ENCODE measurements at places on chromosomes 4 and X.

DNA sequence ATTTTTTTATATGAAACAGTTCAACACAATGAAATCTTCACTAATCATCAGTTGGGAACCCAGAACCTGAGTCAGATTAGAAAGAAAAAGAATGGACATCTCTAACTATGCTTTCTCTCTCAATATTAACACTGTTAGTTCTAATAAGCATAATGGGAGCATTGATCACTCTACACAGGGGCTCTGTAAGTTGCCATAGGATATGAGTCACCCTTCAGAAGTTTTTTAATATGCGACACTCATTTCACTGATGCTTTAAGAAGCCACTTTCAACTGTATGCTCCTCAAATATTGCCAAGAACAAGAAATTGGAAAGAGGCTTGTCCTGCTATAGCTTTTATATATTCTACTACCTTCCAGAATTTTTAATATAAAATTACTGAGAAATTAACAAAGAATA lies 187.0 kb downstream of the AASDH start:
- DNase-seq: no peak

GRCh38 chrX:39473812-39474211 lies 623.9 kb downstream of the BCOR start:
- no peak for DNase-seq

DNA sequence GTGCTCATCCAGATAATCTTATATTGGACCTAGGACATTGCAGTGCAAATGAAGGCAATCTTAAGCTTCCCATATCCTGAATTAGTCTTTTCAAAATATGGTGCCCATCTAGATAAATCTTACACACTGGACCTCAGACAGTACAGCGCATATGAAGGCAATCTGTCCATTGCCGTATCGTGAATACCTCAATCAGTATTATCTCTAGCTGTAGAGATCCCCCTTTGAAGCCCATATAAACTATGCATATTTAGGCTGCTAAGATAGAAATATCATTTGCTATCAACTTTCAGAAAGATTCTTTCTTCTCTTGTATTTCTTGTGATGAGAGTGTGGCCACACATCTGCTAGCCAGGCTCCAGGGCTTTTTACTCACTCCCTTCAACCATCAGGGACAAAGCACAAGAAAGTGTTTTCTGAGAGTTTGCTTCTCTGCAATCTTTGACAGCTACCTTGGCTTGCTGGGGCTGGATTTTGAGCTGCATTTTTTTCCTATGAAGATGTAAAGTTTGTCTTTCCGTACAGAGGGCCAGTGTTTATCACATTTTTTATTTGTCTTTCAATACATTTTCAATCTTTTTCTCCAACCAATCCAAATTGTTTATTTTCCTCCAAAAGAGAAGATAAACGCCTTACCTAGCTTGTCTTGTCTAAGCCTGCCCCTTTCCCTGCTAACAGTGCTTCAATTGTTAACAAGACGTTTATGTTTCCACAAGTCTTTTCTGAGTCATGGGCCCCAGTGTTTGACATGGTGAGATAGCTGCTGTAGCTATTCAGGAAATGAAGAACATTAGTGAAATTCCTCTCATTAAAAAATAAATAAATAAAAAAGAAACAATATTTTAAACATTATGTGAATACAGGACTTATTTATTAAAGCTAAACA lies 57.6 kb upstream of the FAT1 start:
- DNase-seq: no peak

DNA sequence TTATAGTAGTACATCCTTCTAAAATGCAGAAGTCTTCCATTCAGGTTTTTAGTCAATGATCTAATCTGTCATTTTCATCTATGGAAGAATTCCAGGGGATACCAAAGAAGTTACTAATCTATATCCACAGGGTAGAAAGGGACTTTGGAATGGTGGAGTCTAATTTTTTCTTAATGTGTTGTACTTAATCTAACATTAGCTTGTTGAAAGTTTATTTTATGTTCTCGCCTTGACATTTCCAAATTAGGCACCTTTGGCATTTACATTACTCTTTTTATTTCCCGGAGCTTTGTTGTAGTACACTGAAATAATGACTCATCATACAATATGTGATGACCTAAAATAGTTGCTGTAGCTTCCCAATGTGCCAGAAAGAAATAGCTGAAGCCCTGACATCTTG lies 91.5 kb downstream of the HTR2C start:
- no peak for DNase-seq

- no peak for DNase-seq
Measured at GRCh38 chrX:110743679-110744340, 51.8 kb downstream of the CHRDL1 start.

- no peak for DNase-seq
Measured at GRCh38 chrX:149365061-149365460, 140.0 kb downstream of the IDS start.

GRCh38 chr4:88993246-88993645 lies 63.7 kb downstream of the FAM13A start:
- DNase-seq: no peak

GRCh38 chr4:121950680-121951520 lies 960 bp downstream of the TRPC3 start:
- peak; percentile 16 for DNase-seq

- no peak for DNase-seq
Measured at GRCh38 chr4:91751961-91752360, 551.8 kb upstream of the GRID2 start.

DNA sequence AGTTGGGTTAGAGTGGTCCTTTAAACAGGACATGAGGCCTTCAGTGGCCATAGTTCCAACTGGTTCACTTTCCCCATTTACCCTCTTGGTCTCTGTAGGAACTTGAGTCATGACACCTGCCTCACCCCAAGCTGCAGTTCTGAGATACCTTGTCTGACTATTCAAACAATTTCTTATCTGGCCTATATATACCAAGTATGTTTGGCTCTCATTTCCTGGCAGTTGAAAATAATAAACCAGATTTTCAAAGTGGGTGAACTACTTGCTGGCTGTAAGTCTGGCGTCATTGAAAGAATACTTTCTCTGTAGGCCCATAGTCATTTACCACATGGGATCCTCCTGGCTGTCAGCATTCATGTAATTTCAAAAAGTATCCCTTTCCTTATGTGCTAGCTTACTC lies 228.8 kb downstream of the SHROOM3 start:
- no peak for DNase-seq

- no peak for DNase-seq
Measured at GRCh38 chrX:130702867-130703707, 199.9 kb downstream of the ENOX2 start.

GRCh38 chr4:10500776-10501175 lies 43.5 kb upstream of the ZNF518B start:
- no peak for DNase-seq

DNA sequence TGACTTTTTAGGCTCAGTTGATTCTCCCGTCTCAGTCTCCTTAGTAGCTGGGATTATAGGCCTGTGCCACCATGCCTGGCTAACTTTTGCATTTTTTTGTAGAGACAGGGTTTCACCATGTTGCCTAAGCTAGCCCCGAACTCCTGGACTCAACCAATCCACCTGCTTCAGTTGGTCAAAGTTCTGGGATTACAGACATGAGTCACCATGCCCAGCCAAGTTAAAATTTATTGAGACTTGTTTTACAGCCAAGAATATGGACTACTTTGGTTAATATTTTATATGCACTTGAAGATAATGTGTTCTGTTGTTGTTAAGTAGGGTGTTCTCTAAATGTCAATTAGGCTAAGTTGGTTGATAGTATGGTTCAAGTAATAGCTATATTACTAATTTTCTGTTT lies 58.7 kb downstream of the CYTL1 start:
- DNase-seq: no peak

DNA sequence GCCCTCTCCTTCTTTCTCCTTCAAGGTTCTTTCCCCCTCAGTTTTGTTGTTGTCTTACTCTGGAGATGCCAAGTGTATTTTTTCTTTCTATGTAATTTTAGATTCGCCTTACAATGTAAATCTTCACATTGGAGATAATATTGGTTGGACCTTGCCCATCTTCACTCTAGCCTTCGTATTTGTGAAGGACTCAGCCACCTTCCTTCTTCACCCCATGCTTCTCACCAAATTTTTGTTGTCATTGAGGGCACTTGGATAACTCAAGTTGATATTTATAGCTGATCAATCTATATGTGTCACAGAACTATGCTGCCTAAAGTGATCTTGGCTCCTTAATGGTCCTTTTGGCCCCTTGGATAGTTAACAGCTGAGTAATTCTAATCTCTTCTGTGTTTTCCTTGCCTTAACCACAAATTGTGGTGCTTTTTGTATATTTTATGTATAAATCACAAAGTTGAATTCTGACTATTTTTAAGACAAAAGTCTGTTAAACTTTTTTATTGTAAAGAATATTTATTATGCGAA lies 6.5 kb downstream of the SPRY1 start:
- no peak for DNase-seq

DNA sequence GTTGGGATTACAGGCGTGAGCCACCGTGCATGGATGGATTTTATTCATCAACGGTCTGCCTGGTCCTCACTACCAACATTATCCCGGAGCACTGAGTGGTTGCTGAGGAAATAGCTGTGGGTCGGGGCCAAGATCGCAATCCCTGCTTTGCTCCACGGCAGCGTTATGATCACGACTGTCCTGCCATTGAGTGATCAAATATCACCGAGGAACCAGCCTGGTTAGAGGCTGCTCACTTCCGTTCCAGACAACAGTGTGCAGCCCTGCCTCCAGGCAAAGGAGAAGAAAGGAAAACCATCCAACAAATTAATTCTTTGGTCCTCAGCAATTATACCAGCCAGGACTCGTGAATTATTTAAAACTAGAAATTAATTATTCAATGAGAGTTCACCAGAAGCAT lies 70.6 kb upstream of the TBL1X start:
- DNase-seq: no peak

DNA sequence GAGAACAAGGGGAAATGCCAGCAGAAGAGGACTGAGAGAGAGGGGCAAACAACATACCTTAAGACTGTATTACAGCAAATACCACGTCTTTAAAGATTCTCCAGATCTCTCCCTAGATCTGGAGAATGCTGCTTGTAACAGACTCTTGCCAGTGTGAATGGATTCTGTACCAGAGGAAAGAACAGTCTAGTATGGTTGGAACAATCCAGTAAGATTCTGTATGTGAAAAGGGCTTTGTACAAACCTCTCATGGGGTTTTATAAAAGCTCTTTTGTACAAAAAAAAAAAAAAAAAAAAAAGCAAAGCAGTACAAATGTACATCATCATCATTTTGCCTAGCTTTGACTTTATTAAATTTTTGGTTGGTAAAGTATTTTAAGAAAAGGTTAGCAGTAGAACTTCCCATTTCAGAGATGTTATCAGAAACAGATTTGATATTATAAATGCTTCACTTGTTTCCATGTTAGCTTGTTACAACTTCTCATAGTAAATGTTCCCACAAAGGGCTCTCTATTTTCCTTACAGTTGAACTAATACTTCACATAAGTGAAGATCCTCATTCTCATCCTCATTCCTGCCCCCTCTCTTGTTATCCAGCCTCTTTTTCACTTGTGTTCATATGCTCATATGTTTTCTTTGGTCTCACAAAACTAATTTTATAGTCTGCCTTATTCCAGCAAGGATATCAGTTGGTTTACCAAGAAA lies 144.2 kb downstream of the EDA start:
- DNase-seq: no peak

- no peak for DNase-seq
Measured at GRCh38 chrX:67732864-67733263, 189.0 kb downstream of the AR start.

DNA sequence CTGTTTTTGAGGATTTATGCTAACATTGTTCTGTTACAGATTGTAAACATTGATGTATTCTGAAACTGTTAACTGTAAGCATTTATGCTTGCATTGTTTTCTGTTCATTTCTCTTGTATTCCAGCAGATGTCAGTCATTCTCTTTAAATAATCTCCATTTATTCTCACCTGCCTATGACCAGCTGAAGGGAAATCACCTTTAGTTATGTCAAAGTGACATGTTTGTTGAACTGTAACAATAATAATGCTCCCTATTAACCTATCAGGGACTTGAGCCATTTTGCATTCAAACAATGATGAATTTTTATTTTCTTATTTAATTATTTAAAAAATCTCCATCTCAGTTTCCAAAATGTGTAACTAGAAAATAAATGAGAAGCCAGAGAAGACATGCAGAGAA lies 58.0 kb downstream of the SPCS3 start:
- no peak for DNase-seq

DNA sequence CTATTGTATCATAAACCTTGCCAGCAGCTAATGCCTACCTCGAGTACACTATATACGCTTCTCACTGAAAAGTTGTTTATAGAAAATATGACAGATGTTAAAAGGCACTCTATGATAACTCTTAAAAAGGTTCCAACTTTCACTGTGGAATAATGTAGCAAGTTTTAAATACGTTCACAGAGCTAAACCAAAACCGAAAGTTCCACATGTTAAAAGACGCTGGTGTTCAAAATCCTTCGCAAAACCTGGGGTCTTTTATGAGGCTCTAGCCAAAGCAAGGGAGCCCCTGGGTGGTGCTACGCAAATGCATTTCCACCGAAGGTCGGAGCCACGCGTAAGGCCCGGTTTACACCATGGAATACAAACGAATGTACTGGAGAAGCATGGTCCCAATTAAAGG lies 103.7 kb upstream of the TENM3 start:
- no peak for DNase-seq

GRCh38 chr4:2036866-2037265 lies 22.3 kb upstream of the NAT8L start:
- DNase-seq: no peak

- DNase-seq: no peak
Measured at GRCh38 chrX:17104433-17104832, 158.0 kb downstream of the REPS2 start.

DNA sequence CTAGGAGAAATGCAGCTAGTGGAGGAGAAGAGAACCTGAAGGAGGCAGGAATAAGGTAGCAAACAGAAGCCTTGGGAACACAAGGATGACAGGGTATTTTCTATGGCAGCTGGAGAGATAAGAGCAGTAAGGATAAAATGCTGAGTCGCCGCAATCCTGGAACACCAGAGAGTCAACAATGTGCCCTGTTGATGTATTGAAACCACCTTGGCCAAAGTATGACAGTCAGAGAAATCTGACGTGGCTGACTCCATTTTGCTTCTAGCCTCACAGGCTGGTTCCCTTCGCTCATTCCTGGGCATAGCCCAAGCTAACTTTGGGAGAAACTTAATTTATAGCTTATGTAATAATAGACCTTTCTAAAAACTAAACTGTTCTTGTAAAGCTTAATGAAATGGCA lies 56.6 kb upstream of the C4orf54 start:
- DNase-seq: no peak

DNA sequence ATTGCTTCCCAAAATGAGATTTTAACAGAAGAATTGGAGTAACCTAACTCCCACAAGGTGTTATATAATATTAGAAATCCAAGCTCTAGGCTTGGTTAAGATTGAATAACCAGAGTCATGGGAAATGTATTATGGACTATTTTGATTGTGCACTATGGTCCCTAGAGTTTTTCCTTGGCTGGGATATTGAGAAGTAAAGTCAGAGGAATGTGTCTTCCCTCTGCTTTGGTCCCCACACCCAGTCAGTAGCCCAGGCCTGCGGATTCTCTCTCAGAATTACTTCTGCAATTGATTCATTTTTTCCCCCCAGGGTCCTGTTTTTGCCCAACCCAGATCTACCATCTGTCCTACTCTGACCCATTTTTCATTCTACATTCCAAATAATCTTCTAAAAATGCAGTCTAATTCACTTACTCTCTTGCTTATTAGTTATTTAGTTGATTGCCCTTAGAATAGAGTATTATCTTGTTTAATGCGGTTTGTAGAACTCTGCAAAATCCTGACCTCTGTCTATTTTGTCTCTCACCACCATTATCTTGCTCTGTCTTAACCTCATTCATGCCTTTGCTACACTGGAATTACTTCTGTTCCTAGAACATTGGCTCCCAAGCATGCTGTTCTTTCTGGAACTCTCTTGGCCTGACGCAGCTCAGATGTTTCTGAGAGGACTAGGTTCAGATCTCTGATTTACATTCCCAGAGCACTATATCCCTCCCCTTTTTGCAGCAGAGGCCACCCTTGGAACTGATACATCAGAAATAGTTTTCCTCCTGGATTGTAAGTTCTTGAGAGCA lies 23.6 kb downstream of the GUCY1A1 start:
- DNase-seq: no peak
